ENCODE measurements at places on chromosomes 16 and 17.

GRCh38 chr17:70888324-70888723, 719.0 kb downstream of the KCNJ2 start:
- no peak for DNase-seq

GRCh38 chr17:14813649-14814370, 451.3 kb downstream of the PMP22 start:
- DNase-seq: no peak

GRCh38 chr17:82400830-82401229, 17.3 kb upstream of the HEXD start:
- no peak for DNase-seq

- DNase-seq: peak; percentile 1
These were observed 43.8 kb upstream of the DHX40 start for GRCh38 chr17:59521465-59522126.

GRCh38 chr17:46039592-46040186, 40.6 kb downstream of the STH start:
- DNase-seq: no peak

DNA sequence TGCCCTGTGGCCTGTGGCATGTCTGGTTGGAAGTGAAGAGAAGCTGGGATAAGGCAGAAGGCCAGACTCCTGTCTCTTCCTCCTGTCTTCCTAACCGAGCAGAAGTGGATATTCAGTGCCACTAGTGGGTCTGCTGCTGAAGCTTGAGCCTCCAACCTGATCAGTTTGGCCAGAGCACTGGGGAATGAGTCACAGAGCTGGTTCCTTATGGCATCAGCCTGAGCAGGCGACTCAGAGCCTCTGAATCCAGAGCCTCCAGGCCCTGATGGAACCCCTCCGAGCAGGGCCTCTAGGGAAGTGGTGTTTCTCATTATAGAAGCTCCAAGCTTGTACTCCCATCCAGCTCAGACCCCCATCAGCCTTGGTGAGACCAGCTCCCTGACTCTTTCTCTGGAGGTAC, 2.0 kb downstream of the WSCD1 start:
- DNase-seq: no peak

DNA sequence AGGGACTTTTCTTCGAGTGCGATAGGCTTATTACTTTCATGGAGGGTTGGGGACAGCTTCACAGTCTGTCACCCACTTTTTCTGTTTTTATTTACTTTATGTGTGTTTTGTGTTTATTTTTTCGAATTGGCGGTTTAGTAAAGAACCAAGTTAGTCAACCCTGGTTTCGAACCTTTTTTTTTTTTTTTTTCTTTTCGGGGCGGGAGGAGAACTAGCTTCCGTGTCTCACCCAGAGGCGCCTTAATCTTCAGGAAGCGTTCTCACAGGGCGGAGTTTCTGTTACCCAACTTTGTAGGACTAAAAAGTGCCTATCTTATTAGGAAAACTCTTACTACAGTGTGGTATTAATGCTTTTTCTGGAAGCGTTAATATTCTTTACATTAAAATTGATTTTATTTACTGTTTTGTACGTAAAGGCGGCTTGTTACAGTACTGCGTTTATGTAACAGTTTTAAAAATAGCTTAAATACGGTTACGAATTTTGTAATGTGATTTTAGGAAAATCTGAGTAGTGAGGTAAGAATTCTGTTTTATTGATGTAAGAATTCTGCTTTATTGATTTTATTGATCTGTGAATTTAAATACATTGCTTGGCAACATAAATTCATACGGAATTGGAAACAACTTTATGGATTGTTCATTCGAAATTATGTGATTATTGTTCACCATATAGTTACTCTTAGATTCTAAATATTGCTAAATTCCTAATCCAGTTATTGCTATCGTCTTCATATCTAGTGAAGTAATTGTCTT, 885 bp downstream of the ZNF207 start:
- no peak for DNase-seq

GRCh38 chr17:79944251-79944812, 91.3 kb downstream of the TBC1D16 start:
- DNase-seq: no peak

DNA sequence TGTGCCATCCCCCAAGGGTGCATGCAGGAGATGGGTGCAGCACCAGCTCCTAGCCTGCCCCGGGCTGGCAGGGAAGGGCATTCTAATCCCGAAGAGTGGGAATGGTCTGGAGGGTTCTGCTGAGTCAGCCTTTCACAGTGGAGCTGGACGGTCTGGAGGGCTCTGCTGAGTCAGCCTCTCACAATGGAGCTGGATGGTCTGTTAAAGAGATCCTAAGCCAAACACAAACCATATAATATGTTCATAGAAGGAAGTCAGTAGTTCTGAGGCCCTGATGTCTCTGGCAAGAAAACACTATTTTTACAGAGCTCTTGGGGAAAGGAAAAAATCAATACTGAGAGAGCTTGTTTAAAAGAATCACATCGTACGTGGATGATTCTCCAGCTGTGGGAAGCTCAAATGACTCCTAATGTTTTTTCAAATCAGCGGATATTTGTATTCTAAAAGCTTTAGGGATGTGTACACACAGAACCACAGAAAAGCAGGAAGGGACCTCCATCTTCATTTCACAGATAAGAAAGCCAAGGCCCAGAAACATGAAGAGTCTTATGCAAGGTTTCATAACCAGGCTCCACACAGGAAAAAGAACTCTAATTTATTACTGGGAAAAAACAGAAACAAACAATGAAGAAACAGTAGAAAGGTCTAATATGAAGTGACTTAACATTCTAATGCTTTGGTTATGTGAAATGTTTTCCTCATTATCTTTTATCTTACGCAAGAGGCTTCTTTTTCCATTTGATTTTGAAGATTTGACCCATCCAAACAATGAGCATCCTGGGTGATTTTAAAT, 176.3 kb downstream of the VPS53 start:
- DNase-seq: no peak

DNA sequence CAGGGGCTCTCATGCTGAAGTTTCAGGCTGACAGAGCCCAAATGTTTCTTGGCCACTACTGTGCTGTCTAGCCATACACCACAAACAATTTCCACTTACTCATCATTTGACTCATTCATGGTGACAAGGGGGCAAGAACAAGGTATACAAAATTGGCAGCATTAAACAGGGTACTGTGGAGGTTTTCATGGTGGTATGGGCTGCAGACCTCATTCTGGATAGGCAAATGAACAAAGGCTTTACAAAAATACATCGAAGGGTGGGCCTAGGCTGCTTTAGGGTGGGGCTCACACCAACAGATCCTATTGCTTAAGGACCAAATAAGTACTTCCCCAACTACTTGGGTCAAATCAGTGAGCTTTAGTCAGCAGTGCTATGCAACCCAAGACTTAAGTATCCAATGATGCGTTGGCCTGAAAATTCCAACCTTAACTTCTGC, 53.0 kb downstream of the N4BP1 start:
- DNase-seq: no peak

- DNase-seq: no peak
These were observed 33.4 kb upstream of the RPRML start for GRCh38 chr17:47012457-47012856.

GRCh38 chr17:63405020-63405419, 41.1 kb downstream of the CYB561 start:
- DNase-seq: no peak

DNA sequence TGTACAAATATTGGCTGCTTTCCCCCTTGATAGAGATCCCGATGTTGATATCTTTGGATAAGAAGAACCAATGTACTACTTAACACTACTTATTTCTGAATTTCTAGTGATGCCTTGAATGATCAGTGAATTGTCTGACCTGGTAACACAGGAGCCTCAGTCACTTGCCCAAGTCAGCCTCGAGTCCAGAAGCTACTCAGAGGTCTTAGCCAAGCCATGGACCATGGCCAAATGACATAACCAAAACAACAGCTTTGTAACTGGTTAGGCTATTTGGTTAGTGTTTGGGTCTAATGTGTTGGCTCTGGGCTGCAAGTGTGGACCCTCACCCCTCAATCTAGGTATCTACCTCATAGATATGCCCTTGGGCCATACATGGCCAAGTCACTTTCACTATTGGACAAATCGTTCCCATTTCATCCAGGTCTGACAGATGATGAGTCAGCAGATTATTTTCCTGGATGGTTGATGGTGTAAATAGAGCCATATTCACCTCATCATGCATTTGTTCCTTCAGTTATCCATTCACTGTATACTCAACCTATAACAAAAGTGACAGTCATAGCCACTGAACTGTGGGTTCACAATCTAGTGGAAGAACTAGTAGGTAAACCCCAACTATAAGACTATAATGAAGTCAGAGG, 3.5 kb downstream of the RBFOX1 start:
- no peak for DNase-seq

DNA sequence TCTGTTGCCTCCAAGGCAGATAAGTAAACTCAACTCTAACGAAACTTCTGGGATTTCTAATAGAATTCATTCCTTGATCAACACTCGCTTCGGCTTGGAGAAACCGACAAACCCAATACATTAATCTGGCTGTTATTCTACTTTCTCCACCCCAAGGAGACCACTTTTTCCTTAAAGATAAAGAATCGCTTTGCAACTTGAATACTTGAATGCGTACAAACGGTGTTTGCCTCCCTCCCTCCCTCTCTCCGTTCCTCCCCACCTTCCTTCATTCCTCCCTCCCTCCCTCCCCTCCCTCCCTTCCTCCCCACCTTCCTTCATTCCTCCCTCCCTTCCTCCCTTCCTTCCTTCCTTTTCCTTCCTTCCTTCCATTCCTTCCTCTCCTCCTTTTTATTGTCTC, 432.6 kb downstream of the HAPSTR1 start:
- no peak for DNase-seq

DNA sequence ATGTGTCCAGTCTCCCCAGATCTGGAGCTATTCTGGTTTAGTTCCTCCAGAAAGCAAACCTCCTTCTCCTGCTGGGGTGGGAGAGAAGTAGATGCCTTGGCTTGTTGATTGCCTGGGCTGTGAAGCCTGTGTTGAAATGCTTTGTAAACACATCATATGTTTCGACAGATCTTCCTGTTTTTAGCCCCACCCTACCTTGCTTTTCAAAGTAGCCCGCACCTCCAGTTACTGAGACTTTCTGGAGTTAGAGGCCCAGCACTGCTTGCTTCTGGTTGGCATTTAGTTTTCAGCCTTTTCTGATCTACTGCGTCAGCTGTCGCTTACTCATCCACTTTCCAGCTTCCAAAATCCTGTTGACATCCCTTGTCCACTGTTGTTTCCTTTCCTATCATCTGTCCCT, 17.9 kb upstream of the NDEL1 start:
- no peak for DNase-seq

DNA sequence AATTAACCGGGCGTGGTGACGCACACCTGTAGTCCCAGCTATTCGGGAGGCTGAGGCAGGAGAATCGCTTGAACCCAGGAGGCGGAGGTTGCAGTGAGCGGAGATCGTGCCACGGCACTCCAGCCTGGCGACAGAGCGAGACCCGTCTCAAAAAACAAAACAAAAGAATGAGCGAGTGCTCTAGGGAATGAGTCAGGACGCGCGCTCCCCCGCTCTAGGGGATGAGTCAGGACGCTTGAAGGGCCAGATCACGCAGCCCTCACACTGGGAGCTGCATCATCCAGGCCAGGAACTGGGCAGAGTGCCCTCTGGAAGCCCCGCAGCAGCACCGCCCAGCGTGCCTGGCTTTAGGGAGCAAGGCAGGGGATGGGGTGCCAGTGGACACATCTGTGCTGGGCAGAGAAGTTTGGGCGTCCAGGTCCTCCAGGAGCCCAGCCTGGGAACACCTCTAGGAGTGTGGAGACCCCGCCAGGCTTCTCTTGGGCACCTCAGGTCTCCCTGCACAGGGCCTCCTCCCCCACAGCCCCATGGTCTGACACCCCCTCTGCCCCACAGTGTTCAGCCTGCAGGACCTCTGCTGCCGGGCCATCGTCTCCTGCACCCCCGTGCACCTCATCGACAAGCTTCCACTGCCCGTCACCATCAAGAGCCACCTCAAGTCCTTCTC, 3.9 kb upstream of the WFIKKN1 start:
- DNase-seq: no peak

DNA sequence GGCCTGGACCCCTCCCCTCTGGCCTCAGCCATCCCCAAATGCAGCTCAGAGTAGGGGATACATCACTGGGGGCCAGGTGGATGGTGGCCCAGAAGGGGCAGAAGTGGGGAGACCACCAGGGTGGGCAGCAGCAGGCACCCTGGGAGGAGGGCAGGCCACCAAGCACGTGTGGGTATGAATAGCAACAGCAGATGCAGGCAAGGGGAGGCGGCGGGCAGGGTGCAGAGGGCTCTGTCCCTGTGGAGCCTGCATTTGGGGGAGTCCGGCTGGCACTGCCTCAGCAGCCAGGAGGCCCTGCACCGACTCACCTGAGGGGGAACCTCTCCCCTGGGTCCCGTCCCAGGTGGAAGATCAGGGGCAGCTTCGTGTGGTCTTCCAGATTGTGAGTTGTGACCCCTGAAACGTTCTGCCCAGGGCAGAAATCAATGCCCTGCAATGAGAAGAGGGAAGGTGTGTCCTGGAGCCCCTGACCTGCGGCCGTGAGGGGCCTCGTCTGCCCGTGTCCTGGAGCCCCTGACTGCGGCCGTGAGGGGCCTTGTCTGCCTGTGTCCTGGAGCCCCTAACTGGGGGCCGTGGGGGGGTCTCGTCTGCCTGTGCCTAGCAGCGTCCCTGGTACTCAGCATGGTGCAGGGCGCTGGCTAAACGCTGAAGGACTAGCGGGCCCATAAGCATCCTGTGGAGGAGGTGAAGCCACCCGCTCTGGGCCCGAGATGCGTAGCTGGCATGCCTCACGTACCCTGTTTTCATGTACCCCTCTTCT, 10.7 kb upstream of the APRT start:
- DNase-seq: no peak

DNA sequence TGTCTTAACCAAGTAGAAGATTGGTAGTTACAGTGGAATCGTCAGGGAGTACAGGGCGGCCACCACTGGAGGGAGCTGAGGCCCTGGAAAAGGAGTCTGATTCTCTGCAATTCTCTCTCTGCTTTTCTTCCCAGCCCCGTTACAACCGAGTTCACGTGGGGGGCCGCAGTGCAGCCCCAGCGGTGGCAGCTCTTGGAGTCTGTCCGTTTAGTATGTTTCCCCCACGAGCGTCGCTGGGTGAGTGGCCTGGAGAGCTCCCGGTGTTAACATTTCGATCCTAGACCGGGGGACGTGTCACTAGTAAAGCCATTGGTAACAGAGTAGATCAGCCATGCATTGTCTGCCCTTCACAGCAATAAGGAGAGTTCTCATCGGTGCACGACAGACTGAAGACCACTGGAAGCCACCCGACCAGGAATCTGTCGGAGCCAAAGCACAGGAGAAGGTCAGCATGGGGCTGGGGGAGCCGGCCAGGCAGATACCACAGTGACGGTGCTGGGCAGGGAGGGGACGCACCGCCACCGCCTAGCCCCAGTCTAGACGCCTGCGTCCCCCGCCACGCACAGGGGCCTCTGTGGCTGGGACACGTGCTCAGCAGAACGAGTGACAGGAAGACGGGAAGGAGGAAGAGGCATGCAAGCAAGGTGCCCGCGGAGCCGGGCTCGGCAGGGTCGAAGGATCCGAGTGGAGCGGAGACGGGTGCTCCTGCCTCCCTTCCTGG, 15.7 kb downstream of the SLC16A3 start:
- DNase-seq: no peak

- no peak for DNase-seq
These were observed 154.7 kb downstream of the PRKCB start for GRCh38 chr16:23990507-23990906.

Measured in stimulated activated CD8-positive, alpha-beta memory T cell treated with anti-CD3 and anti-CD28 coated beads, Interleukin-4, amount 100 ng/mL, for 4 hours (primary cell).